ENCODE measurements at places on chromosomes 3 and 15.

DNA sequence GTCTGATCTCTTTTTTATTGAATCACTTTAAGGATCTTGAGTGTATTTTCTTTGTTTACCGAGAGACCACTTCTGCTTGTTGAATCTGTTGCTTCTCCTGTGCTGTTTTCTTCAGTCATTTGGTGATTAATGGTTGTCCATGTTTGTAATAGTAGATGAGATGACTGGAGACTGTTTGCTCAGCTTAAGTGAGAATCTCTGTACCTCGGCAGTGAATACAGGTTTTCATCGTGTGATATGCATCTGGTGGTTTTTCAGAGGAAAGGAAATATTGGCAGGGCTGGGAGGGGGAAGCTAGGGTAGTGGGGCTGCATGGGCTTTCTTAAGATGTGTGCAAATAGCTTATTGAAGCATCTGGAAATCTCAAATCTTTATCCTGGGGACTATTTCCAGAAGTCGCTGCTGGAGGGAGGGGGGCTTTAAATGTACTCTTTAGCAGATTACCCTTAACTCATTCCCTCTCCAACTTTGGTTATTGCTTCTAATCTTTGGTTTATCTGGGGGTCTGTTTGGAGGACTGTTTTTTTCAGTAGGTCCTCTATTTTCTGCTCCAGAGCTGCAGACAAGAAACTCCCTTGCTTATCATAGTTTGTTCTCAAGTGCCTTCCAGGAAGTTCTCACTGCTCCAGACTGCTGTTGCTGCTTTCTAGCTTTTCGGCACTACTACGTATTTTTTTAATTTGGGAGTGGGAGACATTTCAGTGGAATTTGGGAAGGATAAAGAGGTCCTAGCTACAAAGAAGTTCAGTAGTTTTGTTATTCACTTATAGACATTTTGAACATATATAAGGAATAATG lies 19.4 kb downstream of the CMTM8 start:
- no peak for DNase-seq

DNA sequence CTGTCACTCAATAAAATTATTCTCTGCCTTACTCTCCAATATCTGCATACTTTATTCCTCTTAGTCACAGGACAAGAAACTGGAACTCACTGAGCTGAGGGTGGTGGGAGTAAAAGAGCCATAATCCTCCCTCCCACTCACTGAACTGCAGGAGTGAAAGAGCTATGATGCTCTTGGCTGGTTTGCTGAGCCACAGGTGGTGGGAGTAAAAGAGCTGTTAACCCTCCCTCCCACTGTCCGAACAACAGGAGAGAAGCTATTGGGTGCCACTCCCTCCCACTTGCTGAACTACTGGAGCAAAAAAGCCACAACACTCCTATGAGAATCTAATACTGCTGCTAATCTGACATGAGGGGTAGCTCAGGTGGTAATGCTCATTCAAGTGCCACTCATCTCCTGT lies 391.0 kb downstream of the NSUN3 start:
- no peak for DNase-seq

DNA sequence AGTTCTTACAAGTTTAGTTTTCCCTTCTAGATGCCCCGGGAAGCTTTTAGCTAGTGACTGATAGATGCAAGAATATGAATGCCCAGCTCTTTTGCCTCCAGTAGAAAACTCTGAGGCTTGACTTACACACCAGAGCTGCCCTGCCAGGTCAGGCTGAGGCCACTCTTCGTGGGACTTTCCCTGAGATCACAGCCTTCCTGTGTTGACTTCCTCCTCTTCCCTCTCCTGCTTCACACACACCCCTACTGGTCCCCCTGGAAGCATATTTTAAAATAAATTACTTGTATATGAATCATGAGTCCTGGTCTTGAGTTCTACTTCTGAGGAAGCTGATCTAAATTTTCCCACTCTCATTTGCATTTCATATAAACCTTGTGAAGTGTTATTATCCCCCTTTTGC lies 413.7 kb downstream of the PDCD6IP start:
- DNase-seq: no peak

DNA sequence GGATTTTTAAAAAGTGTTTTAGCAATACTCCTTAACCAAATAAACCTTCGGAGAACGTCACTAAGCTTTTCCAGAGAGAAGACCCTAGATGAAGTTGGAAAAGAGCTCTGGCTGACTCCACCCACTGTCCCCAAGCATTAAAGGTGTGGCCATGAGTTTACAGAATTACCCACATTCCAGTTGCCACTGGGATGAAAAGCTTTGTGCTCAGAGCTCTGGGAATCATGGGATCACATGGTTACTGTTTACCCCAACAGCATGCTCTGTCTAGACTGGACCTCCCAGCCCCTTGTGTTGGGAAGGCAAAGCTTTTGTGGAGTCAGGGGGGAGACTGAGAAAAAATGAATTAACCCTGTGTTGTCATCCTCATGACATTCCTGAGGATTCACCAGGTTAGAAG lies 55.3 kb downstream of the CCK start:
- no peak for DNase-seq

DNA sequence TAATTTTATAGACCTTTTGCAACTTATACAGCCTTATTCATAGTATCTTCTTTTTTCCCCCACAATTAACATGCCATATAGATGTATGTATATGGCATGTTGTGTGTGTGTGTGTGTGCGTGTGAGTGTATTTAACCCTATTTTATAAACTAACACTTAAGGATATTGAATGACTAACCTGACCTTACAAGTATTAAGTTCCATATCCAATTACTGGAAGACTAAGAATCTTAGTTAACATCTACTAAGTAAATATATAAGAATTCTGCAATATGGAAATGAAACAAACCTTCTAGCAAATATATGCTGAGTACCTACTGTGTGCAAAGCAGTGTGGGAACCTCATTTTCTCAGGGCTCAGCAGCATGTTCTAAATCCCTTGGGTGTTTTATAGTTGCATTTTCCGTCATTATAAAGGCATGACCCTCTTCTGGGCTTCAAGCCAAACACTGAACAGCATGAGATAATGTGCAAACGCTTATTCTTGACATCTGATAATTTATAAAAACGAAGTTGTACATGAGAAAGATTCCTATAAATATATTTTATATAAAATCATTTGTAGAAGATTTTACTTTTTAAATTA lies 105.5 kb downstream of the NLGN1 start:
- no peak for DNase-seq

DNA sequence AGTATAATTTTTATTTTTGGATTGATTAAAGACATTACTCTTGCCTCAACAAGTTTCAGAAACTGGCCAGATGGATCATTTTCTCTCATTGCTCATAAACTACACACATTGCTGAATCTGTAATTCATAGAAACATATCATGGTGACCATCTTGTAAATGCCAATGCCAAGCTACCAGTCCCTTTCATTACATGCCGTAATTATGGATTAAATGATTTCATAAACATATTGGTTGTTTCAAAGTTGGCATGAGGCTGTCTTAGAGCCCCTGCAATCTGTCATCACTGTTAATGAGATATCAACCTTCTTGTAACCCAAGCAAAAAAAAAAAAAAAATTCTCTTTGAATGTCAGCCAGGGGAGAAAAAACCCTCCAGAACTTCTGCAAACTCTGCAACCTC lies 112.2 kb downstream of the DCLK3 start:
- DNase-seq: no peak

Measured in activated CD8-positive, alpha-beta memory T cell treated with anti-CD3 and anti-CD28 coated beads for 48 hours (primary cell).